ENCODE measurements at places on chromosomes 6 and 20.

GRCh38 chr6:4687989-4688947 is 87.9 kb upstream of the CDYL start:
- ATAC-seq, result peak; percentile 62

DNA sequence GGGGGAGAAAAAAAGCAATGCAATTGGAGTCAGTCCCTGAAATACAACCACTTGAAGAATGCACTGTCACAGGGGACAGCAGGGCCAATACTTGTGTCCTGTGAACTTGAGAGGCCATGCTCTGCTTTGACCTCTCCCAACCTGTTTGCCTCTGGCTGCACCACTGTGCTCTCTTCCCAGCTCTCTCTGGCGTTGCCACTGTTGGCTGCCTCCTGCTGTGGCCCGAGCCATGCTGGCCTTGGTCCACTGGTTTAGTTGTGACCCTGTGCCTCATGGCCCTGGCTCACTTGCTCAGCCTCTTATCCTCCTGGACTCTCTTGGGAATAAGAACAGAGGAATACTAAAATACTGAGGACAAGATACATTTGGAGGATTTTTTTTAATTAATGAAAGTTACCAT is 14.5 kb upstream of the FBXO30 start:
- no peak for ATAC-seq

DNA sequence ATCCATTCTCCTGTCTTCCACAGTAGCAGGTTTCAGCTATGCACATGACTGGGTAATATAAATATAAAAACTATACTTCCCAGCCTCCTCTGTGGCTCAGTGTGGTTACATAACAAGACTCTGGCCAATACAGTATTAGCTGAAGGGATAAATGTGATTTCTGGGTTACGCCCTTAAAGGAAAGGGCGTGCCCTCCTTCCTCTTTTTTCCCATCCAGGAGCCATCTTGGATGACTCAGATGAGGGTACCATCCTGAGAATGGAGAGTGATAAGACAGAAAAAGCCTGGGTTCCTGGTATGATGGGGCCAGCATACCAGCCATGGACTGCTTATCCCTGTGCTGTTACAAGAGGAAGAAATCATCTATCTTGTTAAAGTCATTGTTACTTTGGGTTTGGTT is 123.3 kb downstream of the NFATC2 start:
- ATAC-seq, result no peak

GRCh38 chr6:21085643-21086042 is 507.9 kb upstream of the SOX4 start:
- ATAC-seq, result no peak

- peak; percentile 92 for ATAC-seq
Observed at GRCh38 chr6:105601541-105602236, 198.8 kb upstream of the PREP start.

GRCh38 chr6:111888928-111889695 is 15.9 kb upstream of the FYN start:
- peak; percentile 43 for ATAC-seq

DNA sequence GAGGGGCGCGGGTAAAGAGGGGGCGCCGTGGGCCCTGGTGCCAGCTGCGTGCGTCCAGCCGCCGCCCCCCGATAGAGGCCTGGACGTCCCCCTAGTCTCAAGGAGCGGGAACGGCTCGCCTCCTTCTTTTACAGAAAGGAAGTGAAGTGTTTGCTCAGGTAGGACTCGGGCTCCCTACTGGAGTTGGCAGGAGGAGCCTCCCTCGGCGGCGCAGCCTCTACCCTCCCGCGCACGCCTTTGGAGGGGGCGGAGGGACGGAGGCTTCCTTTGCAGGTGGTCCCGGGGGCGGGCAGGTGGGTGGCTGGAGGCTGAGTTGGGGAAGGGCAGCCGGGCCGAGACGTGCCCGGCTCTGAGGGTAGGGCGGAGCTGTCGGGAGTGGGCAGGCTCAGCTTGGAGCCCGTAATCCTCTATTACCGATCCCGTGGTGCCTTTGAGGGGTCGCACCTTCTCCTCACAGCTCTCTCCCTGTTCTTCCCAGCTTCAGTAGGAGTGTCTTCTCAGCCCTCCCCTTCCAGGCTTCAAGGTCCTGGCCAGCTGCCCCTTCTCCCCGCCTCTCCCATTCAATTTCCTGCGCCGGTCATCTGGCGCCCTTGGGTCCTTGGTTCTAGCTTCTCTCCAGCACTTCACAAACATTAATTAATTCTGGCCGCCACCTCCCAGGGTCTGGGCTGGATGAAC is 728 bp downstream of the ITPR3 start:
- peak; percentile 21 for ATAC-seq

DNA sequence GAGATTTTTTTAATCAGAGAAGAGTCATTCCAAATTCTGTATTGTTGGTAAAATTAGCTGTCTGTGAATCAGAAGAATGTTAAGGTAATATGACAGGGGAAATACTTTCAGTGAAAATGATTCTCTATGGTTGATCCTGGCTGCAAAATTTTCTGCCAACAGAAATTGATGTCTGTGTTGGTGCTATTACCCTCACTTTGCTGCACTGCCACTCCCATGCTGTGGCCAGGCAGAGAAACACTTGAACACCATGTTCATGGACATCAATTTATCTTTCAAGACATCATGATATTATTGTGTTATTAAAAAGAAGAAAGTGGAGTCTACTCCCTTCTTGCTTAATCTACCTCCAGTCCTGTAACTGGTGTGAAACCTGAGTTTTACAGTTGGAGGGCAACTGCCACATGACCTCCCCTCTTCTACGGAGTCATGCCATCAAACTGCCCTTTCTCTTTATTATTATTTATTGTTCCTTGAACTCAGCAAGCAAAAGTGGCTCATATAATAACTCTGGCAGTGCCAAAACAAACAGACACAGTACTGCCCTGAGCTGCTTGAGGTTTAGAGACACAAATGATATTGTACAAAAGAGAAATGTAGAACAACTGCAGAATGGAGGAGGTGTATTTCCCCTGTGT is 288.0 kb upstream of the JAG1 start:
- no peak for ATAC-seq

DNA sequence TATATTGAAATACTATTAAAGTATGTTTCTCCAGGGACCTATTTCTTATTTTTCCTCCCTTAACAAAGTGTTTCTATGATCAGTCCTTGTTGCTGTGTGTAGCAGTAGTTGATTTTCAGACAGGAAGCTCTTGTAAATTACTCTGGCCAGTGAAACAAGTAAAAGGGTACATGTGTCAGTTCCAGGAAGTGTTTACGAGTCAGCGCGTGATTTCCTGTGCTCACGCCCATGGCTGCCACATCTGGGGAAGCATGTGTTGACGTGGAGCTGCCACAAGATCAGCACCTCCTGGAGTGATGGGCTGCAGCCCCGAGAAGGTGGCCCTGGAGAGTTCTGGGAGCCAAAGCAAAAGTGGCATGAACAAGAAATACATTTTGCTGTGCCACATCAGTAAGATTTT is 38.6 kb upstream of the GGTLC1 start:
- ATAC-seq, result peak; percentile 80

GRCh38 chr6:86456821-86457220 is 480.5 kb upstream of the HTR1E start:
- no peak for ATAC-seq

DNA sequence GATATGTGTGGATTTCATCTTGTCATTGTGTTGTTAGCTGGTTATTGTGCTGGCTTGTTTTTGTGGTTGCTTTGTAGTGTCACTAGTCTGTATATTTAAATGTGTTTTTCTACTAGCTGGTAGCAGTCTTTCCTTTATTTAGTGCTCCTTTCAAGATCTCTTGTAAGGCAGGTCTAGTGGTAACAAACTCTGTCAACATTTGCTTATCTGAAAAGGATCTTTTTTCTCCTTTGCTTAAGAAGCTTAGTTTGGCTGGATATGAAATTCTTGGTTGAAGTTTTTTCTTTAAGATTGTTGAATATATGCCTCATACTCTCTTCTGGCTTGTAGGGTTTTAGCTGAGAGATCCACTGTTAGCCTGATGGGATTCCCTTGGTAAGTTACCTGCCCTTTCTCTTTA is 32.7 kb upstream of the TFB1M start:
- ATAC-seq, result no peak

GRCh38 chr20:53360852-53361251 is 232.8 kb downstream of the ZNF217 start:
- ATAC-seq, result no peak

DNA sequence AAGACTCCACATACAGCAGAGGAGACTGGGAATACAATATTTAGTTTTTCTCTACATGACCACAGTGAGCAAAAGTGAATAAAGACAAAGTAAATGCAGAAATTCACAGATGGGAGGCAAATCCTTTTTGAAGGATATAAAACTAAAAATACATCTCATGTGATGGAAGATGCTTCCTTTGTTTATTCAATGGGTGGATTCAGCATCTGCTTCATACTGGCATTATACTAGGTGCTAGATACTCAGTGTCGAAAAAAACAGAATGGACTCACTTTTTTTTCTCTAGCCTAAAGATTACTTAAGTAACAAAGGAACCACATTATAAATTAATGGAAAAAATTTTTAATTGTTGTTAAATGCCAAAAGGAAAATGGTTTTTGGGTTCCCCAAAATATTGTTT is 216.2 kb downstream of the TRDN start:
- ATAC-seq, result no peak

GRCh38 chr6:170034294-170034693 is 256.6 kb downstream of the DLL1 start:
- no peak for ATAC-seq

GRCh38 chr6:39496915-39497314 is 174.4 kb upstream of the KCNK16 start:
- ATAC-seq, result peak; percentile 86

DNA sequence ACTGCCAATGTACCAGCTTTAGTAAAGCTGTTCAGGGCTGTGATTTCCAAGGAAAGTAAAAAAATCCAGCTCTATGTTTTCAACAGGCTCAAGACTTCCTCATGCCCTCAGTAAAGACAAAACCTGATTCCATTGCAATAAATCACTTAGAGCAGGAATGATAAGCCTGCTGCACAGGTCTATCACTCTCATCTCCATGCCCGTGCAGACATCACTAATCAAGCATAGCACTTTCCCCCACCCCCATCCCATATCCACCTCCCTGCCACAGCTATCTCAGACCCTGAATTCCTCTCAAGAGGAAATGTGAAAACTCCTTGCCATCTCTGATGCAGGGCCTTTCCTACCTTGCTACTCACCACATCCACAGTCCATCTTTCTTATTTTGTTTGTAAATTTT is 554.9 kb downstream of the MAFB start:
- ATAC-seq, result no peak

DNA sequence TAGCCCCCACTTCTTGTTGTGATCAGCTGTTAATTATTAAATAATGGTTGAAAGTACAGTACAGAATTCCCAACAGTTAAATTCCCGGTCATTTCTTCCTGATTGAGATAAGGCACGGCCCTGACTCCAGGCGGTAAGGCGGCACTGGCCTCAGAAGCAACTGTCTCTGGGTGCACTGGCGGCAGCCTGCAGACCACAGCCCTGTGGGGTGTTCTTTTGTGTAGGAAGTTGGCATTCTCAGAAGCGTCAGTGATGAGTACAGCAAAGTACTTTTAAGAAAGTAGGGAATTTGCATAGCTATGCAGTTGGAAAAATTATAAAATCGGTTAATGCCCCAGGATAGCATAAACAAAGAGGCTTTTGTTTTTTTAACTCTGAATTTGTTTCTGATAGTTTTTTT is 50.5 kb downstream of the SAMD5 start:
- no peak for ATAC-seq

DNA sequence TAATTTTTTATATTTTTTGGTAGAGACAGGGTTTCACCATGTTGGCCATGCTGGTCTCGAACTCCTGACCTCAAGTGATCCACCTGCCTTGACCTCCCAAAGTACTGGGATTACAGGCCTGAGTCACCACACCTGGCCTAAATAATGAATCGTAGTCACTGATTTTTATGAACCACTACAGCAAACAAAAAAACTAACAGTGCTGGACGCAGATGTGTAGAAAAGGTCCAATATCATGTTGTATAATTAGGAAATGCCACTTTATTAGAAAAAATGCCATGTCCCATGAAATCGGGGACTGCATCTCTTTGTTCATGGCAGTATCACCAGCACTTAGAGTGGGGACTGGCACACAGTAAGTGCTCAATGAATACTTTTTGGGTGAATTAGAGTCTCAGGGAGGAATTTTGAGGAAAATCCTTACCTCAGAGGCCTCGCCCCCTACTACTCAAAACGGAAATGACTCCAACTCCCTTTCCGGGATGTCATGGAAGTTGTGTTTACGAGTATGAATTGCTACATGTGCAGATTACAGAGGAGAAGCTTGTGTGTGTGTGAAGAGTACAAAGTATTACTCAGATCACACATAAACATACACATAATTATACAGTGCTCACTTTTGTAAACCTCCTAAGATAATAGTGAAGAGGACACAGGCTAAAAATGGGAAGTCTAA is 43.6 kb upstream of the FAM50B start:
- ATAC-seq, result no peak

GRCh38 chr20:32582659-32583580 is 2.2 kb downstream of the NOL4L start:
- peak; percentile 20 for ATAC-seq

DNA sequence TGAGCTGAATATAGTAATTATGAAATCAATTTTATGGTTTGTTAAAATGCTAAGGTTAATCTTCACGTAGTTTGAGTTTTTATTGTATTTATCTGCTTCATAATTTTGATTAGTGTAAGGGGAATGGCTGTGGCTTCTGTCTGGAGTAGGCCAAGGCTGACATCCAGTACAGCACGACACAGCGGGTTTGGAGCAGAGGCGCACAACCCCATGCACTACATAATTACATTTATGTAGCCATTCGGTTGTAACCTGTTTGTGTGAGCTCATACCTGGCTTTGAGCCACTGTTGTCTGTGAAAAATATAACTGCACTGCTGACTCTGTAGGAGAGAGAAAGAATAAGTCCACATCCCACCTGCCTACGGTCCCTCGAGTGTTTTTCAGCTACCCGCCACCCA is 615.5 kb downstream of the EYS start:
- ATAC-seq, result no peak

DNA sequence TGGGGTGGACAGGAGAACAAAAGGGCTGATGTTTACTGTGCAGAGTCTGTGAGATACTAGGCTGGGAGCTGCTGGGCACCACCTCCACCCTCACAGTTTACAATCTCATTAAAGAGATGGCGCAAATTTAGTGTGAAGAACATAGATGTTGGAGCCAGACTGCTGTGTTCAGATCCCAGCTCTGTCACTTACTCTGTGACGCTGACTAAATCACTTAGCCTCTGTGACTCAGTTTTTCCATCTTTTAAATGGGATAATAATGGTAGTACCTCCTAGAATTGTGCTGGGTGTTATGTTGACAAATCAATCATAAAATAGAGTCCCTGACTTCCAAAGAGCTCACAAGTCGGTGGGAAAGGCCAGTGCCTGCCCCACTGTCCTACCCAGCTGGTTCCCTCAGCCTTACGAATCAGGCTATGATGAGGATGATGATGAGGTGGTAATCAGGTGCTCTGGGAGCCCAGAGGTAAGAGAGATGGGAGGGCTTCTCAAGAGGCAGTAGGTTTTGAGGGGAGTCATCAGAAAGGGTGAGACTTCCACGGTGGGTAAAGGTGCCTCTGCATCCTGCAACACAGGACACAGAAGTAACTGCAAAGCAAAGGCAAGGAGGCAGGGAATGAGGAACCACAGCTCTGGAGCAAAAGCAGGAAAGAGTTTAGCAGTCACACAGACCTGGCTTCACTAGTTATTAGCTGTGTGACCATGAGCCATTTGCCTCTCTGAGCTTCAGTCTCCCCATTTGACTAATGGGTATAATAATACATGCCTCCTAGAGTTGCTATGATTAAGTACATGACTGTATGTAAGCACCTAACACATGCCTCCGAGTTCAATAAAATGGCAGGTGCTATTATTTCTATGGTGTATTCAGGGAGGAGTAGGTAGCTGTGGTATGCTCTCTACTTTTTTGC is 8.9 kb downstream of the FYN start:
- no peak for ATAC-seq

GRCh38 chr6:44012078-44012493 is 115.2 kb downstream of the MRPL14 start:
- peak; percentile 22 for ATAC-seq

- ATAC-seq, result no peak
Observed at GRCh38 chr6:130833569-130833968, 6.4 kb downstream of the SMLR1 start.
